ENCODE measurements at places on chromosomes 16 and 17. TPM values are rescaled to one million over a fixed set of nuclear protein-coding genes. Genes with fewer than 3 reads are reported as not detected.

The SPATA22 gene
- total RNA-seq = not detected

The SDR42E1 gene
- total RNA-seq = 10.3 TPM

The ANKFN1 gene
- 0.07 TPM for total RNA-seq

The GPT2 gene
- 49.9 TPM for total RNA-seq

The RNF222 gene
- total RNA-seq = 1.4 TPM

The CIBAR2 gene
- not detected for total RNA-seq

The TEKT3 gene
- total RNA-seq = not detected

The MYH2 gene
- total RNA-seq = not detected

The C17orf107 gene
- 1.1 TPM for total RNA-seq

The G6PC3 gene
- total RNA-seq = 35.4 TPM

The CBX2 gene
- total RNA-seq = 3.9 TPM

The ARMC7 gene
- total RNA-seq = 4.4 TPM

The CALB2 gene
- not detected for total RNA-seq

The SULT1A4 gene
- 2.3 TPM for total RNA-seq

The WWOX gene
- total RNA-seq = 20.9 TPM

The CA10 gene
- not detected for total RNA-seq

The PRAC1 gene
- total RNA-seq = not detected

The MEIOC gene
- 0.19 TPM for total RNA-seq

The EVI2A gene
- total RNA-seq = 0.21 TPM

The CACNA1G gene
- 0.05 TPM for total RNA-seq

Data from airway epithelial cell (primary cell).